Glutamatergic neuron (in vitro differentiated cells): ENCODE measurements at places on chromosomes 5 and 9.

DNA sequence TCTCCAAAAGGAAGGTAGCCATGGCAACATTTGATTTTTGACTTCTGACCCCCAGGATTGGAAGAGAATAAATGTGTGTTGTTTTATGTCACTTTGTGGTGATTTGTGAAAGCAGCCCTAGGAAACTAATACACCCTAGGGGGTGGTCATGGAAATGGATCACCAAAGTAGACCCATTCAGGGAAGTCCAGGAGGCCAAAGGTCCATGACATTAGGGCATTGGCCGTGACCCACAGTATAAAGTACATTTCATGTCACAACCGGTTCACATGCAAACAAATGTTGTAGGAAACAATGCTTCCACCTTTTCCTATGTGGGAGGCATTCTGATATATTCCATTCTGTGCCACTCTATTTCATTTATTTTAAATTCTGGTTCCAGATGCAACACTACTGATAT lies 128.4 kb downstream of the ADAMTS12 start:
- no peak for DNase-seq

DNA sequence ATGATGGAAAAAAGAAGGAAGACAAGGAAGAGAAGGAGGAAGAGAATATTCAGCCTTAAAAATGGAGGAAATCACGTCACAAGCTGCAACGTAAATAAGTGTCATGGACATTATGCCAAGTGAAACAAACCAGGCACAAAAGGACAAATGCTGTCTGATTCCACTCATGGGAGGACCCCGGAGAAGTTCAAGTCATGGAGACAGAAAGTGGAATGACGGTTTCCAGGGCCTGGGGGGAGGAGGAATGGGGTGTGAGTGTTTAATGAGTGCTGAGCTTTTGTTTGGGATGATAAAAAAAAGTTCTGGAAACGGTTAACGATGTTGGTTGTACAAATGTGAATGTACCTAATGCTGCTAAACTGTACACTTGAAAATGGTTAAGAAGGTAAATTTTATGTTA lies 439.5 kb downstream of the GADD45G start:
- no peak for DNase-seq

GRCh38 chr9:125758986-125759763 lies 12.0 kb downstream of the PBX3 start:
- no peak for DNase-seq

- DNase-seq: no peak
These were observed 136.3 kb downstream of the ENTREP1 start for GRCh38 chr9:69461103-69461887.
